ENCODE measurements at places on chromosomes 12 and 14.

DNA sequence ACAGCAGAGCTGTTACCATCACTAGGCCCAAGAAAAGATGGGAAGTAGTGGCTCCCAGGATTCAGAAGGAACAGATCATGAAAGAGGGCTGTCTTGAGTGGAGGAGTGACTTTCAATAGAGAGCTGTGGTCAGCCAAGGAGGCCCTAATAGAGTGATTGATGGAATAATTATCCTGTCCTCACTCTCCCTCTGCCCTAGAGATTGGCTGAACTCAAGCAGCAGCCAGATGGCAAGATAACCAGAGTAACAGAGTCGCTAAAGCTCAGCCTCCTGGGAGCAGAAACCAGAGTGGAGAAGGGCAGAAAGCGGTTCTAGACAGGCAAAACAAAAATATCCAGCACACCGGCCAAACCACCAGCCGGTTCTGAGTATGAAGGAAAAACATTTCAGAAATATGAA, 23.1 kb downstream of the GMFB start:
- no peak for DNase-seq

DNA sequence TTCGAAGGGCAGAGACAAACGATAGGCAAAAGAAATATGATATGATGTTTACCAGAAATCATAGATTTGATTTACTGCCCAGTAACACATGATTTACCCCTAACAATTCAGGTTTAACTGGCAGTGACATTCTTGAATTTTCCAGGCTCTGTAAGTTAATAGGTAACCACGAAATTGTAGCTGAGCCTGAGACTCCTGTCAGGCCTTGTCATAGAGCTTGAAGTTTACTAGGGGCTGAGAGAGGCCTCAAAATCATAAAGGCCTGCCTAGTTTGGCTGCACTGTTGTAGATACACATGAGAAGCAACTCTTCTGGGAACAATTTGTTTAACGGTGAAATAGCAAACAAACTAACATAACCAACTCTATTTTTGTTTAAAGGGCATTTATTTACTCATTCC, 3.3 kb downstream of the ERP27 start:
- no peak for DNase-seq

DNA sequence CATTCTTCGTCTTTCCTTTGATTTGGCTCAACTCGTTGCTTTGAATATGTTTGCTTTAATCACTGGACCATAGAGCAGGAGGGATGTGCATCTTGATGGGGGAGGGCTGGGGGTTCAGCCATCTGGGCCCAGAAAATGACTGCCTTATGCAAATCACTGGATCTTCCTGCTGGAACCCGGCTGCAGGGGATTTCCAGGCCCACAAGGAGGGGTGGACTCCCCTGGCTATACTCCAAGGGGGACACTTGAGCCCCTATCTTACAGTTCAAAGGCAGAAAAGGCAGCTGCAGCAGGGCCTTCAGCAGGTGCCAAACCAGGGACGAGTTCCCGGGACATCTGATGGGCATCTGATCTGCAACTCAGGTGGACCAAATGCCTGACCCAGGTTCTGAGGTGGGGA, 122.5 kb downstream of the DICER1 start:
- no peak for DNase-seq

DNA sequence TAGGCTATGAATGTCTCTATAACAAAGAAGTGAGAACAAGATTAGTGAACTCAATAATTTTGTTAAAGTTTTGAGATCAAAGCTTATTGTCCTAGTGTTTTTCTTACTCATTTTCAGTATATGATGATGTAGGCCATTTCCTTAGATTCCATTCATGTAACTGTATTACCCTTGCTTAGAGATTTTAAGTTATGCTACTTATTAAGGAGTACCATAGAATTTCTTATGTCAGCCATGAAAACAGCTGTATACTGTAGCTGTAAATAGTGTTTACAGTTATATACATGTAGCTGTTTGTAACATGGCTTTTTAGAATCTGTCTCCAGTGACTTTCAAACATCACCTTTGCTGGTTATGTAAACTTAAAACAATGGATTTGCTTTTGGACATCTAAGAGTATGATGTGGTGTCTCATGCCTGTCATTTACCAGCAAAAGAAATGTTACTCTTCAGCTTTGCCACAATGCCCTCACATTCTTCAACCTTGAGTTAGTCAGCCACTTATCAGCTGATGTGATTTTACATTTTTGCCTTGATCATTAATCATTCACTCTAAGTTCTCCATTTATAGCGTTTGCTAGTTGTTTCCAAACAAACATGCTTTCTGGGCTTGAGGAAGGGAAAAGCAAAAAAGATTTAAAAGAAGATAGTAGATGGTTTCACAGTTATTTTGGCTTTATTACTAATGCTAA, 55.5 kb downstream of the SLC16A7 start:
- DNase-seq = no peak

GRCh38 chr12:57459055-57459749, 383 bp upstream of the GLI1 start:
- peak; percentile 88 for DNase-seq

DNA sequence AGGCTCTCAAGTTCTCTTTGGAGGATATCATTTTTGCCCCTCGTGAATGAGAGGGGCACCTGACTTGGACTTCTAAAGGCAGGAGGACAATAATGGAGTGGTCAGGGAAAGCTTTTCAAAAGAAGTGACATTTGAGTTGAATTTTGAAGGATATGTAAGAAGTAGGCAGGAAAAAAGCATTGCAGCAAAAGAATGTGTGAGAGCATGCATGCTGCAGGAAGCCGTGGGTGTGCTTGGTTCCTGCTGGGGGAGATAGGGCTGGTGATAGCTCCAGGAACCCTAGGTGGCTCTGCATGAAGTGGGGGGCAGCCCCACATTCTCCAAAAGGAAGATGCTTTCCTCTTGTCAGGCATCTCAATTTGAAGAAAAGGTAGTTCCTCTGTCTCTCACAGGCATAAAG, 23.1 kb downstream of the ACVR1B start:
- DNase-seq = no peak

DNA sequence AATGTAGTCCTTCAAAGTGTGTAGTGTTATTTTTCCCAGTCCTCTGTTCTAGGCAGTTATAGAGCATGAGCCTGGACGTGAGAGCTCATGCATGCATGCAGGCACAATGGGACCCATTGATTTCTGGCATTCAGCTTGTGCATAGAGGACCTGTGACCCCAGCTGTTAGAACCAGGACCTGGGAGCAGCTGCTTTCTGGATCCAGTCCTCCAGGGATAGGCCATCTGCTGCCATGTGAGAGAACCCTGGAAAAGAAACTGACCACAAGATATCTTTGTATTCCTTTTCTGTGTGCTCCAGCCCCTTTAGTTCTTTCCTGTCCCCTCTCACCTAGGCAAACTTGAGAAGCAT, 76.9 kb downstream of the SUSD6 start:
- DNase-seq = no peak

GRCh38 chr12:54292083-54292930, 8.5 kb downstream of the NFE2 start:
- DNase-seq = no peak

DNA sequence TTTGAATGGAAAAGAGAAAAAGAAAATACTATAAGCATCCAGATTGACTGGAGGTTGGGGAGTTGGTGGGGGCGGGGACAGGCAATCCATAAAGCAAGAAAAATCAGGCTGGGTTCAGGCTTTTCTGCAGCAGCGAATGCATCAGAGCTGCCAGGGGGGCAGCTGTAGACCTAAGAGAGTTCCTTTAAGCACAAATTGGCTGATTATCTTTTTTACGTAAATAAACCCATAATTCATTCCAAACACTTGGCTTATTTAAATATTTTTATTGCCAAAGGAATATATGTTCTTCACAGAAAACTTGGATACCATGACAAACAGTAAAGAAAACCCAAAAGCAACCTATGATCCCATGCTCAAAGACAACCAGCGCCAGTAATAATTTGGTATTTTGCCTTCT, 10.2 kb downstream of the BDKRB2 start:
- DNase-seq = no peak

DNA sequence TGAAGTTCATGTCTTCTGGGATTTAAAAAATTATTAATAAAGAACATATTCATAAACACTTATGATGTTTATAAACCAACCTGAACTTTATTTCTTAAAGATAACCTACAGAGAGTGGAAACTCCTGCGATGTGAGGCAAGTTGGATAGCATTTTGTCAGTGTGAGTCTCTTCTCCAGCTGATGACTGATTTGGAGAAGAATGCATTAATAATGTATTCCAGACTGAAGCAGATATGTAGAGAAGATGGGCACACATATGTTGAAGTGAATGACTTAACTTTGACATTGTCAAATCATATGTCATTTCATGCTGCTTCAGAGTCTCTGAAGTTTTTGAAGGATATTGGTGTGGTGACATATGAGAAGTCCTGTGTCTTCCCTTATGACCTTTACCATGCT, 7.3 kb downstream of the HELB start:
- DNase-seq = no peak

GRCh38 chr14:22850944-22851764, 14.8 kb downstream of the MMP14 start:
- DNase-seq = no peak

GRCh38 chr12:70011353-70011752, 186.3 kb downstream of the MYRFL start:
- no peak for DNase-seq
